AML-193 (cell line): ENCODE measurements at places on chromosomes 3 and 15.
A peak's percentile ranks its signal among the peaks of the same experiment; 100 is the strongest.

GRCh38 chr3:69240651-69241568 is 118.5 kb upstream of the LMOD3 start:
- DNase-seq: no peak

- DNase-seq: no peak
Observed at GRCh38 chr15:101614001-101614585, 38.1 kb downstream of the TM2D3 start.

GRCh38 chr3:153349108-153349499 is 187.1 kb downstream of the RAP2B start:
- peak; percentile 45 for DNase-seq

DNA sequence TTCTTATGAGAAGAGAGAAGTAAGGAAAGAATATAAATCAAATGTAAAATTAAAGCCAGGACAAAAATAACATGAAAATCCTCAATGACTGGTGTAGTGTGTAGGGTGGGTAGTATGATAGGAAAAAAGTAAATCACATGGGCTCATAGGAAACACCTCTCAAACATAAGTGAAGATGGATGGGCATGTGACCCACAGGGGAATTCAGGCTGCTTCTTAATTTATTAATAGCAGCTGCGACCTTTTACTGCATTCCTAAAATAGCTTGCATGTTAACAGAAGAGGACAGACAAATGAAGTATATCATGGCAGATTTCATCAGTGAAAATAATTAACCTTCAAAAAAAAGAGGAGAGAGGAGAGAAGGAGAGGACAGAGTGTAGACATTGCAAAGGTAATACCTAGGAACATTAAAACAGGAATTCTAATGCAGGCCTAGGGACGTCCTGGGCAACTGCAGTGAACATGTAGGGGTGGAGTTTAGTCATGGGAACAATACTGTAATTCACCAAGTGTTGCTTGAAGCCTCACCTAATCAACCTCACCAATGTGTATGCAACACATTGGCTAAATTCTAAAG is 132.9 kb downstream of the KCNMB2 start:
- no peak for DNase-seq

DNA sequence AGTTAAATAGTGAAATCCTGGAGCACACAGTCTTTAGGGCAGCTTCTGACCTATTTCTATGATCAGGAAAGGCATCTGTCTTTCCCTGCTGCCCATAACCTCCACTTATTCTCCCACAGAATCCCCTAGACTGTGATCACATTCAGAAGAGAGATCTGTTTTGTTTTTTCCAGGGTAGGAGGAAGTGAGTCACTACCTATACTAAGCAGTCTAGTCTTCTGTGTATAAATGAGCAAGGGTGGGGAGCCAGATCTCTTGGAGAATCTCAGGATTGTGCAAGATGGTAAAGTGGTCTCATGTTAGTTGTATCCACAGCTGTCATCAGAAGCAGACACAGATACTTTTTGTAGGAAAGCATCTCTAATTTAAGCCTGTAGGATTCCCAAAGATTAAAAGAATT is 11.8 kb upstream of the FBXO22 start:
- DNase-seq: no peak

DNA sequence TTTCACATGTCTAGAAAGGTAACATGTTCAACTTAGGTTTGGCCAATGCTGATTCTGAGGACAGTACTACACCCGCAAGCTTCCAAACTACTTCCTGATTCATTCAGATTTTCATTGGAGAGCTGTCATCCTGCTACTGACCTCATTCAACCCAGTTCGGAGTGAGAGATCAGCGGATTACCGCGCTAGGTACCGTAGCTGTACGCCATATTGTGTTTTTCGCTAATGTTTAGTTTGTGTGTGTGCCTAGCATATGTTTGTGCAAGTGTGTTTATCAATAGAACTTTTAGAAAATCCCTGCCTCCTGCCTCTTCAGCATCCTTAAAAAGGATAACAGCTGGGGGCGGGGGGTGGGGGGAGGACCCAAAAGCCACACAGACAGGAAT is 1.1 kb downstream of the ZBTB20 start:
- peak; percentile 88 for DNase-seq

DNA sequence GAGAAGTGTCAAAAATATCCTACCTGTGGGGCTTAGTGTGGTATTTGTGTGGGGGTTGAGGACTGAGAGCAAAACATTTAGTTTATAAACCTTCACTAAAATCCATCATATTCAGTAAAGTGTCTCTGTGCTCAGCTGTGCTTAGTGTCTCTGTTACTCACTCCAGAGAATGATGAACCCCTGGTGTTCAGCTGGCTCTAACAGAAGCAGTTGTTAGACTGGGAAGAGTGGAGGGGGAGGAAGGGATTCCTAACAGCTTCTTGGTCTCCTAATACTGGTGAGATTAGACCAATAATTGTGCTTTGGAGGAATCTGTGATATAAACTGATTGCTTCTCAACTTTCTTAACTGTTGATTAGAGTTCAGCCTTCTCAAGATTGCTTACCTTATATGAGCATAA is 1123.5 kb downstream of the ROBO2 start:
- no peak for DNase-seq

- DNase-seq: no peak
Observed at GRCh38 chr15:43702174-43702573, 8.5 kb downstream of the CKMT1A start.

DNA sequence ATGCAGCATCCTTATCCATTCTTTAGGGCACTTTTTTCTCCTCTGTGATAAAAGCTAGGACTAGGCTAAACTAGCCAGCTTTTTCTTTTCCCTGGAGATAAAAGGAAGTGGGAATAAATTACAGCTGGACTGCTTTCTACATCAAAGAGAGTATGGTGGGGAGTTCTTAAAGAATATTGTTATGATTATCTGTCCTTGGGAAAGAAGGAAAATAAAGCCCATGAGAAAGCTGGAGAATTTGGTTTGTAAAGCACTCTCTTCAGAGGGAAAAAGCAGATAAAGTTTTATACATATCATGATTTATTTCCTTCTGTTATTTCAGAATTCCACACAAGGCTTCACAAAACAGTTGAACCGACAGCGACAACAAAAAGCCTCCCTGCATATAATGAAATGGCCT is 923.0 kb downstream of the DIPK2A start:
- DNase-seq: no peak

DNA sequence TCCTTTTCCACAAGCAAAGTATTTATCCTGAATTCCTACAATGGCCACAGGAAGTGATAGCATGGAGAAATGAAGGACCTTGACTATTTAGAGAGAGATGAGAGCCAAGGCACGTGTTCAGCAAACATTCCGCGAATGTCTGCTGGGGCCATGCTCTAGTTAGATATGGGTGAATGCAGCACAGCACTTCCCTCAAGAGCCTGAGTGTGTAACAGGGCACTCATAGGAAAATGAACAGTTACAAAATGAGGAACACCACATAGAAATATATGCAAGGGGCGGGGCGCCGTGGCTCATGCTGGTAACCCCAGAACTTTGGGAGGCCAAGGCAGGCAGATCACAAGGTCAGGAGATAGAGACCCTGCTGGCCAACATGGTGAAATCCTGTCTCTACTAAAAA is 406.9 kb downstream of the NR2F2 start:
- DNase-seq: peak; percentile 19

DNA sequence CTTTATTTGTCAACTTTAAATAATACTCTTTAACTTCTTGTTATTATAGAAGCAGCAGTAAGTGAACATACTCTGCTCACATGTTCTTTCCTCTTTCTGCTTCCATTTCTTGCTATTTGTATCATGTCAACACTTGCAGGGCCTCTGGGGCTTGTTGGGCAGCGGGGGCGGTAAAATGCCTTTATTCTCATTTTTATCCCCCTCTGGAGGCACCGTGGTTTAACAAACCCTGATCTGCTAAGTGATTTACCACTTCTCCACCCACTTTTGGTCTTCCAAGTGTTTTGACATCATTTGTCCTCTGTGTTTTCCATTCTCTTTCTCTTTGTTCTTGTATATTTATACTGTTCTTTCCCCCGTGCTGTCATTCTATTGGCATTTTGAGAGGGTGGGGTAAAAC is 33.9 kb downstream of the SCN10A start:
- DNase-seq: no peak

DNA sequence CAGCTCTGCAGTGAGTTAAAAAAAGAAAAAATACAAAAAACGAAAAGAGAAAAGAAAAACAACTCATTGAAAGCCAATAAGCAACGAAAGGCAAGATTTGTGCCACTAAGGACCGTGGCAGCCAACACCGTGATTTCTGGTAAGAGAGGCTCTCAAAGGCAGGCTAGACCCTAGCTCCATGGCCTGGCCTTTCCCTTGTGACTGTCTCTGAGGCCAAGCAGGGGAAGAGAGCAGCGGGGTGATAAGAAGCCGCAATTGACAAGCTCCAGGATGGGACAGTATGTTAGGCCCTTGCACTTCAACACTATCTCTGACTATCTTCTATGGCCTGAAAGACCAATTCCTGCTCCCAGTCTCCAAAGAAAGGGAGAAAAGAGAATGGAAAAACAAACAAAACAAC is 12.4 kb downstream of the APOD start:
- DNase-seq: no peak

DNA sequence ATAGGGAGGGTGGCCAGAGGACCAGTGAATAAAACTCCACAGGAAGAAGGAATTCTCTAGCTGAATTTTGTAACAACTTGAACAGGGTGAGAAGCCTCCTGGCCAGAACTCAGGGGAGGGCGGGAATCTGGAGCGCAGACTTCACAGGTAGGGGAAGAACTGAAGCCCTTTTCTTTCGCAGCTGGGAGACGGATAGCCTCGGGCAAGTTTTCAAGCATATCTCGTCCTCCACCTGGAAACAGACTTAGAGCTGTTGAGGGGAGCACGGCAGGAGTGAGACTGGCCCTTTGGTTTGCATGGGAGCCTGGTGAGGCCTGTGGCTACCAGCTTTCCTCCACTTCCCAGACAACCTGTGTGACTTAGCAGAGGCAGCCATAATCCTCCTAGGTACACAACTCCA is 10.9 kb upstream of the RPL39L start:
- no peak for DNase-seq
